C1 segment of cervical spinal cord (tissue), 14 donors: ENCODE measurements at places on chromosomes 16 and 17.

DNA sequence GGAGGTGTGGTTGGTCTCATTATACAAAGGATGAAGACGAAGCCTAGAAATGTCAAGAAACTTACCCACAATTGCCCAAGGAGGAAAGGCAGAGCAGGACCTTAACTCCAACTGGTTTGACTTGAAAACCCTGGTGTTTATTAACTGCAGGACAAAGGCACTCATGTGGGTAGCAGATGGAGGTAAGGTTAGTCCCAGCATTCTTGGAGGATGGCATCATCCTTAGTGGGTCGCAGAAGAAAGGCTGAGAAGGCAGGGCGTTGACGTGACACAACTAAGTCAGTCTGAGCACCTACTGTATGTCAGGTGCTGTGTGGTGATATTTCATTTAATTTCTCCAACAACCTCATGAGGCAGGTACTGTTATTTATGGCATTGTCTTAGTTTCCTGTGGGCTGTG, 101.3 kb downstream of the HAPSTR1 start:
- no peak for DNase-seq

- peak; percentile 10 for DNase-seq
These were observed 1.3 kb downstream of the KCTD2 start for GRCh38 chr17:75048249-75048878.

DNA sequence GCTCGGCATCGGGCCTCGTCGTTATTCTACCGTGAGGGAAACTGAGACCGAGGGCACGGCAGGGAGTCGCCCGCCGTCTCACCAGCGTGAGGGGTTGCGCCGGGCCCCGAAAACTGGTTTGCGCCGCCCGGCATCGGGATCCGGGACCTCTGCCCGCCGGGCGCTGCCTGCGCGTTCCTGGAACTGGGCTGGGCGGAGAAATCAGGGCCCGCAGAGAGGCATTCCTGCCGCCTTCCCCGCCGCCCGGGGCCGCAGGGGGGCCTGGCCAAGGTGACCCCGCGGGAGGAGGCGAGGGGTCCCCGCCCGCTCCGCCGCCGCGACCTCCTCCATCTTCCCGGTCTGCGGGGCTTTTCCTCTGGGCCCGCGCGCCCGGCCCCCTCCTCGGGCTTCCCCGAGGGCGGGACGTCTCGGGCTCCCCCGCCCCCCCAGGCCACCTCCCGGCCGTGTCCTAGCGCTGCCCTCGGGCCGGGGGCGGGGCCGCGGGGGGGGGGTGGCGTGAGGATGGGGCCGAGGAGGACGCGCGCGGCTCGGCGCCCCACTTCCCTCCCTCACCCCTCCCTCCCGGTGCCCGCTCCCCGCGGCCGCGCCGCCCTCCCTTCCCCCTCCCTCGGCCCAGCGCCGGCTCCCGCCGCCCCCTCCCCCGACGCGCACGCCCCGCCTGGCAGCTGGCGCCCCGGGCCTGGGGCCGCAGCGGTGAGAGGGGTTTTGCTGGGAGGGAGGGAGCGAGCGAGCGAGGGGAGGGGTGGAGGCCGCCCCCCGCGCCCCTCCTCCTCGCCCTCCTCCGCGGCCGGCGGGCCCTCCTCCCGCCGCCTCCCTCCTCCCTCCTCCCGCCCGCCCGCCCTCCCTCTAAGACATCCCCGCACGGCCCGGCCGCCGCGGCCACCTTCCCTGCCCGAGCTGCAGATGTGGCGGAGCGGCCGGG, at the start of gene GLIS2:
Gene GLIS2, plus strand, starts transcription at position 882 of the 922 bp plus-strand sequence. CDS start 16,214 bp downstream, outside the sequence.
- DNase-seq: no peak

GRCh38 chr17:37770631-37771518, 26.0 kb upstream of the HNF1B start:
- DNase-seq: no peak

GRCh38 chr17:75088465-75089417, 987 bp downstream of the SLC16A5 start:
- no peak for DNase-seq

DNA sequence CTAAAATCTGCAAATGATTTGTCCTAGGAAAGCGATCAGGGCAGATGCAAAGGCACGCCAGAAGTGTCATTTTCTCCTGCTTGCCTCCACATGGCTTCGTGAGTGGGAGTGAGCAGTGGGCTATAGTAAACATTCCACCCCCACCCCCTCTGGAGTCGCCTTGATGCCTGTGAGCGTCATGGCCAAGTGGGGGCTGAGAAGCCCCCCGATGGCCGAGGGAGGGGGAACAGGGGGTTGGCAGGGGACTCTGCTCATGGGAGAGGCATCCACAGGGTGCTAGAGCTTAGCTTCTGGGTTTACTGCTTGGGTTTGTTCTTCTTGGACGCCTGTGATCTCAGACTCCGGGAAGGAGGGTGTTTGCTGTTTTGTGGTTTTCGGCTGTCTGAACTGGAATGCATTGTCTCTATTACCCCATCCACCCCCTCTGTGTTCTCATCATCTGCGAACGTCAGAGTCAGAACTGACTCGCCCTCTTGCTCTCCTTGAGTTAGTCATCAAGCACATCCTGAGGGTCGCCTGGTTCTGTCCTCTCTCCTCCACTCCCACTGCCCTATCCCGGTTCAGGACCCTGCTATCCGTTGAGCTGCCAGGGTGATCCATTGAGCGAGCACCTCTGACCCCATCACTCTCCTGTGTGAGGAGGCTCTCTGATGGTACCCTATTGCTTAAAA, 15.4 kb downstream of the TNS4 start:
- DNase-seq: no peak

DNA sequence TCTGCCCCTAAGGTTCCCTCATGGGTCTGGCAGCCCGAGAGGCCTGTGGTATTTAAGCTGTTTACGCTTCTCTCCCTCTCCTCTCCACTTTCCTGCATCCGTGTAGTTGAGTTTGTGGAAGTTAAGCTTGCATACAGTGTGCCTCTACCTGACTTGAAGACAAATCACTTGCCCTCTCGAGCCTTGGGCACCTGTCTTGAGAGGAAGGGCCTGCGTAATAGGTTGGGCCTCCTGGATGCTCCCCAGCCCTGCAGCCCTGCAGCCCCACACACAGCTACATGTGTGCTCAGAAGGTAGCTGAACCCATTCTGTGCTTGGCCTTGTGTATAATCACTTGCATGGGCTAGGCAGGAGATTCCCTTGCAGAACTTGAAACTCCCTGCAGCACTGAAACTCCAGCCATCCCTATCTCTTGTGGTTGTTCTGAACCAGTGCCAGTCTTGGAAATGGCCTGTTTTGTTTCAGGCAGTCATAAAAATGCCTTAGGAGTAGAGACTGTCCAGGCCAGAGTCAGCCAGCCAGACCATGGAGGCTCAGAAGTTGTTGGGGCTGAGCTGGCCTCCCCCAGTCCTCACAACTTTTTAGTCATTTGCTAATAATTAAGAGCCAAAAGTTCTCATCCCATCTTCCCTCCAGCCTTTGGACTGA, 134.6 kb downstream of the CLEC16A start:
- no peak for DNase-seq
